NB4 (cell line): ENCODE measurements at places on chromosomes 3 and 15.

DNA sequence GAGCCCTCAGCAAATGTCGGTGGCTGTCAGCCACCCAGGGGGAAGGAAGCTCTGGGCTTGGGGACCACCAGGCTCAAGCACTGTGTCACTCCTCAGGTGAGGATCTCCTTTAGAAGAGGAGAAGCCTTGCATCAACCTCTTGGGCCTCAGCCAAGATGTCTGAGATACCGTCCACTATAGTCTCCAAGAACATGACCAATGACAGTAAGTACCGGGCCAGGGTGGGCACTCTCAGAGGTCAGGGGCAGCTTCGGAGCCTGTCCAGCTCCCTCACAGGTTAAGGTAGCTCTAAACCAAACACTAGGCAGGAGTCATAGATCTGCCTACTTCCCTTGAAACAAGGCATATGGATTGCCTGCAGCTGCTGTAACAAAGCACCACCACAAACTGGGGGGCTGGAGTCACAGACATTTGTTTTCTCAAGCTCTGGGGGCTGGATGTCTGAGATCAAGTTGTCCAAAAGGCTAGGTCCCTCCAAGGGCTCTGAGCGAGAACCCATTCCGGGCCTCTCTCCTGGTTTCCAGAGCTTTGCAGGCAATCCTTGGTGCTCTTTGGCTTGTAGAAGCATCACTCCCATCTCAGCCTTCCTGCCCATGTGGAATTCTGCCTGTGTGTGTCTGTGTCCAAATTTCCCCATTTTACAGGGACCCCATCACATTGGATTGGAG lies 1.3 kb downstream of the CFAP100 start:
- DNase-seq: no peak

DNA sequence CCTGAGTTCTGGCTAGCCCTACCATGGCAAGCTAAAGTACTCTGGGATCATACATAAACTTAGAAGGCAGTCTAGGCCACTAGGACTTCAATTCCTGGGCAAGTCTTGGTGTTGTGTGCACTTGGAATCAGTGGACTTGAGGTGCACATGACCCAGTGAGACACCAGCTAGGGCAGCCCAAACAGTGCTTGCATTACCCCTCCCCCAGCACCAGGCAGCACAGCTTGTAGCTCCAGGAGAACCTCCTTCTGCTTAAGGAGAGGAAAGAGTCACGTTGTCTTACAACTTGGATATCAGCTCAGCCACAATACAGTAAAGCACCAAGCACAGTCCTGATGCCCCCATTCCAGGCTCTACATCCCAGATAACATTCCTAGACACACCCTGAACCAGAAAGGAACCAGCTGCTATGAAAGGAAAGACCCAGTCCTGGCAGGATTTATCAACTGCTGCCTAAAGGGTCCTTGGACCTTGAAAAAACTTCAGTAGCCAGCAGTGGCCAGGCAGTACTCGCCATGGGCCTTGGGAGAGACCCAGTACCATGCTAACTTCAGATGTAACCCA lies 57.2 kb downstream of the MYO9A start:
- no peak for DNase-seq

- no peak for DNase-seq
Observed at GRCh38 chr15:47822048-47822447, 104.7 kb downstream of the SEMA6D start.

DNA sequence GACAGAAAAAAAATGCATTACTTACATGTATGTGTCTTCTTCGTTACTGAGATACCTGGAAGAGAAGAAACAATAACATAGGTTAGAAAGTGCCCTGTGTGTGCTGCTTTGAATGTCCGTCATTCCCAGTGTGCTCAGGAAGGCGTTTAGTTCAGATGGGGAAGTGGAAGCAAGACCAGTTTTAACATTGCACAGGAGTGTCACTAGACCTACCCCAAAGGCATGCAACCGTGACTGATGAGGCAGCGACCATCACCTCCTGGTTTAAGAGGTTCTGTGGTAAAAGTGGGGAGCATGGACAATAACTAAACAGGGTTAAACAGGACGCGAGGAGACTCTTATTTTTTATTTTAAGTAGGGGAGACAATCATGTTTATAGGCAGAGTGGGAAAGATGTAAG lies 199.7 kb upstream of the ICE2 start:
- DNase-seq: no peak

GRCh38 chr3:64915778-64916177 lies 228.0 kb upstream of the ADAMTS9 start:
- DNase-seq: no peak

- DNase-seq: no peak
Observed at GRCh38 chr3:25354071-25354470, 74.0 kb upstream of the RARB start.

- DNase-seq: no peak
Observed at GRCh38 chr15:101795455-101795854, 7.9 kb upstream of the OR4F6 start.

- no peak for DNase-seq
Observed at GRCh38 chr15:29142129-29142747, 127.4 kb downstream of the NSMCE3 start.

GRCh38 chr15:33021806-33022389 lies 172.6 kb downstream of the FMN1 start:
- peak; percentile 40 for DNase-seq

- DNase-seq: no peak
Observed at GRCh38 chr3:12815719-12816118, 19.2 kb downstream of the CAND2 start.

DNA sequence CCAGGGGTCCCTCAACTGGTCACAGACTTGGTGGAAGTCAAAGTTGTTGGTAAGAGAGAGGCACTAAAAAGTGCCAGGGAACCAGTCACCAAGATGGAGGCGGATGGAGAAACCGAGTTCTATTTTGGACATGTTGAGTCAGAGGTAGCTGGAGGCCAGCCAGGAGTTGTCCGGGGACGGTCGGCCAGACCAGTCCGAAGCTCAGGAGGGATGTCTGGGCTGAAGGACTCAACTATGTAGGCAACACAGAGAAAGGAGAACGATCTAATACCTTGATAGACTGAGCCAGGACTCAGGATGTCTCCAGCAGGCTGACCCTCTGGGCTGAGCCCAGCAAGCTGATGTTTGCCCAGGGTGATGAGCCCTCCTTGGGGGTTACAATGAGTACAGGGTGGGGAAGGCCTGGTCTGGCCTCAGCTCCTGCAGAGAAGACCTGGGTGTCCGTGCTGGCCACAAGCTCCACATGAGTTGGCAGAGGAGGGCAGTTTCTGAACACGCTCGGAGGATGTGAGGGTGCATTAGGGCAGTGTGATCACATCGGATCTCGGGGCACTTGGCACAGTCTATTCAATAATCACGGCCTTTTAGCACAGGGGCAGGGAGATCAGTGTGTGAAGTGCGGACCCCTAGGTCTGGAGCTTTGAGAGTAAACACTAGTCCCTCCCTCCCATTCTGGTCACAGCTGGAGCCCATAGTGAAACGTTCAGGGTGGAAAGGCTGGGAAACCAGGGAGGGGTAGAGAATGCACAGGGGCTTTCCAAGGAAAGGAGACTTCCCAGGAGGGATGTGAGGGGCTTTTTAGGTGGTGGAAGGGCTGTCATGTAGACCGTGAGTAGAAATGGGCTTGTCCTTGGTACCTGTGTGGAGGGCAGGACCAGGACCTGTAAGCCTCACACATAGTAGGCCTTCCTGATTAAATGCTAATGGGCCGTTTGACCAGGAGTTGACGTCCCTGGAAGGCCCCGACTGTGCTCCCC lies 111.9 kb downstream of the ETFA start:
- no peak for DNase-seq

GRCh38 chr15:42069025-42069424 lies 25.3 kb downstream of the PLA2G4D start:
- DNase-seq: peak; percentile 15

DNA sequence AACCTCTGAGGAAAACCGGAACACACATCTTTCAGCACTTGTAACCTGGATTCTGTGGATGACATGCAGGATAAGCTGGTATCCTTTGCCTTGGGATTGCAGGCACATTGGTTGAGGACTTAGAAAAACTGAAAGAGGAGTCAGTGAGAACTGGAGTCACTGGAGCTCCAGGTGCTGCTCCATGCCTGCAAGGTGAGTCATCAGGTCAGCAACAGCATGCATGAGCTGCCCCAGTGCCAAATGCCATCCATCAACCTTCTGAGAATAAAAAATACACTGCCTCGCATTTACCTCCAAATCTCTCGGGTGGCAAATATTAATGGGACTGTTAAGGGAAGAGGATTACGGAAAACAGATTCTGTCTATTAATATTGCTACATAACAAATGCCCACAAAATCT lies 729.1 kb downstream of the NTRK3 start:
- DNase-seq: no peak

GRCh38 chr3:195077611-195078540 lies 193.1 kb downstream of the XXYLT1 start:
- no peak for DNase-seq

- no peak for DNase-seq
Observed at GRCh38 chr3:190809351-190809750, 53.1 kb downstream of the GMNC start.

DNA sequence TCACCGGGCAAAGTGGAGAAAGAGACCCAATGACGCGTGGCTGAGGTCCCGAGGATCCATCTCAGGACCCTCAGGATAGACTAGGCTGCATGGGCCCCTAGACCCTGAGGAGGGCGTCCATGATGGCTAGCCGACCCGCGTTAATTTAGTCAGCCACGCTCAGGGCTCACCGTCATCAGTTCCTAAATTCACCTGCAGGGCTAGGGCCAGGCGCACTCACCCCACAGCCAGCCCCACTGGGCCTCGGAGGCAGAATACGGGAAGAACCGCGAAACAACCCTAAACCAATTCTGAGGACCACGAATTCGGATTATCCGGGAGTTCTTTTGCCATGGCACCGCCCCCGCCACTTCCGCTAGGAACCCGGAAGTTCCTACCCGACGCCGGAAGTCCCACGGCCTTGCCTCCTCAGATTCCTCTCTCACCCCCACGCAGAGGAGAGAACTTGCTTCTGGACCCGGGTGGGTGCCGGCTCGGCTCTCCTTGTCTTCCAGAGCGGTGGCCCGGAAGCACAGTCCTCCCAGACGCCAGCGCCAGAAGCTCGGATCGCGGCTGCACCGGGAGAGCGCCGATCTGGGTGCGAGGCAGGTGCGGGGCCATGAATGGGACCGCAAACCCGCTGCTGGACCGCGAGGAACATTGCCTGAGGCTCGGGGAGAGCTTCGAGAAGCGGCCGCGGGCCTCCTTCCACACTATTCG lies at the start of the genes EAF1 and METTL6:
Gene EAF1, plus strand, starts transcription at position 417 of the 699 bp plus-strand sequence. Its CDS starts 182 bp downstream, at position 599.
Gene METTL6, minus strand, starts transcription at position 363 of the 699 bp plus-strand sequence. CDS start 1,033 bp downstream, outside the sequence.
- DNase-seq: peak; percentile 86

DNA sequence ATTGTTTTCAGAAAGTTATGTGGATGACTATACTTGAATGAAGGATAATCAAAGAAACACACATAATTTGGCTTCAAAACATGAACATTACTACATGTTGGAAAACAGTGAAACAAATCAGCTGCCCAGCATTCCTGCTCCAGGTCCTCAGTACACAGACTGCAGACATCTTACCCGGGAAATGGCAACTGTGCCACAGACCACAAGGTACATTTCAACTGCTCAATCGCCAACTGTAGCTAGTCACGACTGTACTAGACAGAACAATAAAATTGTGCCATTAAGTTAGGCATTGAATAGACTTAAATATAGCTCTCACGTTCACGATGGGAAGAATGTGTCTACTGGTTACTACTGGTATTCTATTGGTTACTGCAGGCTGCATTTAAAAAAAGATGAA lies 5.0 kb downstream of the NAA50 start:
- no peak for DNase-seq

GRCh38 chr15:28107904-28108275 lies 8.8 kb upstream of the OCA2 start:
- DNase-seq: no peak

DNA sequence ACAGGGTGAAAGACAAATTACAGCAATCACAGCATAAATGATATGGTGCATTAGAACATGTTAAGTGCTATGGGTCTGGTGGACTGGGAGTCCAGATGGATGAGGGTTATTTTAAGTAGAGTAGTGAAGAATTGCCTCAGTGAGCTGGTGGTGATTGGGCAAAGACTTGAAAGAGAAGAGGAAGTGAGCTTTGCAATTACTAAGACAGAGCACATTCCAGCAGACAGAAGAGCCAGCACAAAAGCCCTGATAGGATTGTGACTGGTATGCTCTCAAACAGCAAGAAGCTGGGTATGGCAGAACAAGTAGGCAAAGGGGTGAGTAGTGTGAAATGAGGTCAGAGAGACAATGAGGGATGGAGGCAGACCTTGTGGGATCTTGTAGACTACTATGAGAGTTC lies 2.1 kb upstream of the ACKR4 start:
- DNase-seq: peak; percentile 36

GRCh38 chr3:130084436-130084980 lies 2.9 kb downstream of the ALG1L2 start:
- no peak for DNase-seq

GRCh38 chr3:110383356-110383755 lies 688.3 kb upstream of the NECTIN3 start:
- no peak for DNase-seq

GRCh38 chr3:38268087-38268486 lies 2.5 kb downstream of the SLC22A13 start:
- DNase-seq: peak; percentile 9

- DNase-seq: peak; percentile 73
Observed at GRCh38 chr15:64897345-64897985, 14.2 kb upstream of the ANKDD1A start.

DNA sequence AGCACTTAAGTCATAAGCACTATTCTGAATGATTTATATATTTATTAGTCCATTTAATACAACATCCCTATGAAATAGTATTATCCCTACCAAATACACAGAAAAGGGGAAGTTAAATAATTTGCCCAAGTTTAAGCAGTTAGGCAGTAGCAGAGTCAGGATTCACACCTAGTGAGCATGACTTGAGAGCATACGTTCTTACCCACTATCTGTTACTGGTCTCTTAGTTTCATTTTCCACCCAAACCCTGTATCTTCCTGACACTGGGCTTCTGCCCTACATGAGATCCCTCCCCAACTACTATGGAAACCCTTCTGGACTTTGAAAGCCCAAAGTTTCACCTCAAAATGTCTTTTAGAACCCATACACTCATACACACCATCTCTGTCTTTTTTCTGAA lies 4.4 kb upstream of the ATOSA start:
- DNase-seq: peak; percentile 54

DNA sequence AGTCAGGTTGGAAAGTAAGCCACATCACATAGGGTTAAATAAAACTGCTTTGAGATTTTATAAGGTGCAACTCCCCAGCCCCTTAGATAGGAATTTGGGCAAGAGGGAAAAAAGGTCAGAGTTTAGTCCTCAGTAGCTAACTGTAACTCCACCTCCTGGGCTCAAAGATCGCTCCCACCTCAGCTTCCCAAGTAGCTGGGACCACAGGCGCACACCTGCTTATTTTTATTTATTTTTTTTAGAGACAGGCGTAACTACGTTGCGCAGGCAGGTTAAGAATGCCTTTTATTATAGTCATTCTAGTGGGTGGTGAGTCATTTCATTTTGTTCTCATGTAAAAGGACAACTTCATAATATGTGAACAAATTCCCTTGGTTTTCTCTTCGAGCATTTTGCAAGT lies 14.7 kb downstream of the TM2D3 start:
- DNase-seq: no peak

DNA sequence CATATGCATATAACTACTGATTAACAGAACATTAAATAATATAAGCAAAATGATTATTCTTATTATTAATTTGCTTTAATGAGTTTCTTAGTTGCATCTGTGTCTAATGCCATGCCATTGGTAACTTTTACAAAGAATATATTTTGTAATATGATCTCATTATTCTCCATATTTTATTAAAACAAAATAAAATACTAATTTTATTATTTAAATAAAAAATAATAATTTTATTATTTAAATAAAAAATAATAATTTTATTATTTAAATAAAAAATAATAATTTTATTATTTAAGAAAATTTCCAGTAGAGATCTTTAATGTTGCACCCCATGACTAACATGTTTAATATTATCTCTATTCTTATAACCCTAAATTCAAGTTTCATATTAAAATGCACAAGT lies 771.1 kb downstream of the NR2F2 start:
- no peak for DNase-seq
